Stimulated activated effector memory CD8-positive, alpha-beta T cell treated with anti-CD3 and anti-CD28 coated beads, Interleukin-12 subunit alpha, Interleukin-12 subunit beta, amount 100 ng/mL, for 72 hours (primary cell): ENCODE measurements at places on chromosomes 6 and 20.
A peak's percentile ranks its signal among the peaks of the same experiment; 100 is the strongest.

- DNase-seq: no peak
Observed at GRCh38 chr20:57317789-57318371, 11.7 kb upstream of the SPO11 start.

DNA sequence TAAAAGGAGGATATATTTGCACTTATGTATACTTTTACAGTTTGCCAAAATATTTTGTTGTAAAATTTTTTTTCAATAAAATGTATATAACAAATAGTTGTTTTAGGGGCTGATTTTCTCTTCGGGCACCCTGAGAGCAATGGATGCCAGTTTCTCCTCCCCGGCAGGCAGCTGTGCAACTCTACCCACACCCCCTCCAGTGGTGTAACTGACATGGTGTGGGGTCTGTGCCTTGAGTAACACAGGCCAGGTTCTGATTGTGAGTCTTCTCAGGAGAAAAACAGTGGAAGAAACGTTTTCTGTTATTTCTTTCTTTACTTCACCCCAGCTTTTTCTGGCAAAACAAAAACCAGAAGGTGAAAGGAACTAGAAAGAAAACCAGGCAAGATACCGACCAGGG lies 6.1 kb downstream of the FOXF2 start:
- no peak for DNase-seq

- no peak for DNase-seq
Observed at GRCh38 chr6:155014137-155014536, 19.0 kb downstream of the TIAM2 start.

- DNase-seq: no peak
Observed at GRCh38 chr6:46288835-46289234, 118.1 kb upstream of the ENPP5 start.

GRCh38 chr20:57464642-57465211 lies 60.2 kb downstream of the CTCFL start:
- DNase-seq: no peak

DNA sequence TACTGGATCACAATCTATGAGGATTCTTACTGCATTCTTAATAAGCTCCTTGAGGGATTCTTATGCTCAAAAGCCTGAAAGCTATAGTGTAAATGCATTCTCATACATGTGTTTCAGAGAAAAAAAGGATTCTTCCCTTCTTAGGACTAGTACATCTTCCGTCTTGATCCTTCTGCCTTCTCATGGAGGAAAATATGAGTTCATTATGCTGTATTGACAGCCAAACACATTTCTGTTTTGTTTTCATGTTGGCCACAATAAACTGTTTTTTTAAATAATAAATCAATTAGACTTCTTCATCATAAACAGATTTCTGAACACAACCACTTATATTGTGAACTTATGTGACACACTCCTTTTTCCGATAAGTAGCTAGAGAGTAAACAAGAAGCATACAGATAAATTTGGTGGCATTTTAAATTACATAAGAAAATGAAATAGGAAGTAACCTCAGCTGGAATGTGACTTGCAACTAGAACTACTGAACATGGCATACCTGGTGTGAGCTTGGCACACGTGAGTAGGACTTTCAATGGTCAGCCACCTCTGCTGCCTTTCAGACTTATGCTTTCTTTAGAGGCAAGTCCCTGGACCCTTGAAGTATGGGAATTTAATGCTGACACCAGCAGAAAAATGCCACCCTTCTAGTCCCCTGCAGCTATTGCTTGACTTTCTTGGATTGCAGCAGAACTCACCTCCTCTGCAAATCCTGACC lies 350.4 kb downstream of the BCKDHB start:
- DNase-seq: no peak

- DNase-seq: no peak
Observed at GRCh38 chr6:104527761-104528415, 331.8 kb downstream of the HACE1 start.

- no peak for DNase-seq
Observed at GRCh38 chr20:44104798-44105517, 82.0 kb downstream of the JPH2 start.

DNA sequence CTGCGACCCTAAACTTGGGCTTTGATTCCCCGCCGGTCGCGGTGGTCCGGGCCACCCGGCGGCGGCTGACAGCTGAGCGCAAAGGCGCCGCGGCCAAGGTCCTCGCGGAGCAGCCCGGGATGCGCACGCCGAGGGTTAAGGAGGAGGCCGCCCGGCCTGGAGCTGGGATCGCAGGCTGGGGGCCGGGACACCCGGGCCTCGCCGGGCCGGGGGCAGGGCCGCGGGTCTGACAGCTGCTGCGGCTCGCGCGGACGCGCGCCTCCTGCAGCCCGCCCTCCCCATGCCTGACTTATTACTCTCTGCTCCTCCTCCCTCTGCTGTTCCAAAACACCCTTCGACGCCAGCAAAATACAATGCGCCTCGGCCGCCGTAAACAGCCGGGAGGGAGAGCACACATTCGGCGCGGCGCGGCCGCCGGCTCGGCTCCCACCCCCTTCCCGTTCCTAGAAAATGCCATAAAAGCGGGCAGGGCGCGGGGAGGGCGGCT lies 746 bp downstream of the BACH2 start:
- DNase-seq: peak; percentile 77

- peak; percentile 17 for DNase-seq
Observed at GRCh38 chr6:75611702-75612375, 10.2 kb downstream of the SENP6 start.

GRCh38 chr6:48615041-48615440 lies 504.0 kb upstream of the PTCHD4 start:
- DNase-seq: no peak

DNA sequence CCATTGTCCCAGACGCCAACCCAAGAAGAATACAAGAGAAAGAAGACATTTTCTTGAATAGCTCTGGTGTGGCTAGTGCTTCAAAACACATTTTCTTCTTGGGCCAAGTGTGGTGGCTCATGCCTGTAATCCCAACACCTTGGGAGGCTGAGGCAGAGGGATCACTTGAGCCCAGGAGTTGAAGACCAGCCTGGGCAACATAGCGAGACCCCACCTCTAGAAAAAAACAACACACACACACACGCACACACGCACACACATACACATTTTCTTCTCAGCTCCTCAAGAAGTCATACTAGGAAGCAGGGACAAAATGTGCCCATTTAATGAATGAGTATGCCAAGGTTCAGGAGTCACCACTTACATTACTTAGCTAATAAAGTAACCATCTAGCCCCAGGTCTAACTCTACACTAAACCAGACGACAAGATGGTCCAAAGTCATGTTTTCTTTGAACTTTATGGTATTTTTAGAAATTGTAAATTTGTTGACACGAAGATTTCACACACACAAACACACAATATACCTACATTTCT lies 68.8 kb downstream of the ZMYND8 start:
- no peak for DNase-seq

GRCh38 chr20:49796600-49797343 lies 15.9 kb upstream of the SLC9A8 start:
- DNase-seq: no peak

- no peak for DNase-seq
Observed at GRCh38 chr20:25032065-25032477, 25.9 kb downstream of the ACSS1 start.

DNA sequence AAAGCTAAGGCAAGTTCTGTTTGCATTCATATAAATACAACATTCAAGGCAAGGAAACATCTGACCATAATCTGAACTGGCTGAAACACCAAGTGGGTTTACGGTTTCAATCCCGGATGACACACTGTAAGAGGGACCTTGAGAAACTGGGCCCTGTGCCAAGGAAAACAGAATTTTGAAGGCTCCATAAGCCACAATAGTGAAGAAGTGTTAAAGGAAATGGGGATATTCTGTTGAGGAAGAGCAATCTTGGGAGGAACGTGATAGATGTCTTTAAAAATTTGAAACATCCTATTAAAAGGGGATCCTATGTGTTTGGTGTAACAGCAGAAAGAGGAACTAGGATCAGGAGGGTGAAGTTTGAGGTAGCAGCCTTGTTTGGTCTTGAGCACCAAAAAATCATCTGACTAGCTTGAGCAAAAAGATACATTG lies 82.4 kb upstream of the TAB2 start:
- no peak for DNase-seq

- peak; percentile 30 for DNase-seq
Observed at GRCh38 chr6:110034667-110035036, 56.5 kb downstream of the GPR6 start.

DNA sequence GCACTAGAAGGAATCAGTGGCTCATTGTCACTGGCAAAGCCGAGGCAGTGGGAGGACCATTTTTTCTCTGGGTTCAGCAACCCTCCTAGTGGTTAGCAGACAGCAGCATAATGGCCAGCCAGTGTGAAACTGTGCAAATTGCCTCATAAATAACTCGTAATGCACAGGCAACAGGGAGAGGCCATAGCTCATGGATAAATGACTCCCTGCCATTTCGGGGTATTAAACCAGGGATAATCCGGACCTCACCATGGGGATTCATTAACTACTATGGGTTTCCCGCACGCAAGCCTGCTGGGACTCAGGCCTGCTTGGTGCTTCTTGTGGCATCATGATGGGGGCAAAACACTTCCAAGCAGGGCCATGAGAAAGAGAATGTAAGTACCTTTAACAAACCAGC lies 158.2 kb upstream of the CHD6 start:
- no peak for DNase-seq

DNA sequence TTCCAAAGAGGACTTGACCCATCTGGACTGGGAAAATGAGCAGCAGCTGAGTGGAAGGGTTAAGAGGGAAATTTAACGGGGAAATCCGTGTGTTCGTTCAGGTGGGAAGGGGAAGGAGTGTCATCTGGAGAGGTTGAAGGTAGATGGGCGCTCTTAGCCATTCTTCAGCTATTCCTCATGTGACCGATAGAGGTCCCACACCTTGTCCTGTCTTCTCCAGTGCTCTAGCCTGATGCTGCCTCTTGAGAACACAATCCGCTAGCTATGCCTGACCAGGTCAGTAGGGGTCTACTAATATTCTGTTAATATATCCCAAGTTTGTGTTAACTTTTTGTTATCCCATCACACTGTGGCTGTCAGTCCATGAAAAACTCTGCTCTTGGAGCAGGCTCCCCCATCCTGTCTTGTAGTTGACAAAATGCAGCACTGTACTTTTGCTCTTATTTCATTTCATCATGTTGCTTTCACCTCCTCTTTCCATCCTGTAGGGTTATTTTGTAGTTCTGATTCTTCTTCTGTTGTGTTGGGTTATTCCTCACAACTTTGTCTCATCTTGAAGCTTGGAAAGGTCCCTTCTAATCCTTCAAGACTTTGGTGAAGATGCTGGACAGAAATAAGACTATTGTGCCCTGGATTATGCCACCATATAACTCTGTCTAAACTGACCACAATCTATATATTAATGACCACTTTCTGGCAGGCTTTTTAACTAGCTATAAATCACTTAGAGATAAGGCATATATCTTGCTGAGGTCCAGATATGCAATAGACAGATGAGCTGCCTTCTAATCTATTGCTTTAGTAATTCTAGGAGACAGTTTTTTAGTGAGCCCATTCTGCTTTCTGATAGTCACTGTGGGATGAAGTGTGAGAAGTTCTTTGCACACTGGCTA lies 123.4 kb upstream of the SUPT3H start:
- no peak for DNase-seq

- DNase-seq: no peak
Observed at GRCh38 chr6:99338188-99338587, 11.3 kb downstream of the FAXC start.

DNA sequence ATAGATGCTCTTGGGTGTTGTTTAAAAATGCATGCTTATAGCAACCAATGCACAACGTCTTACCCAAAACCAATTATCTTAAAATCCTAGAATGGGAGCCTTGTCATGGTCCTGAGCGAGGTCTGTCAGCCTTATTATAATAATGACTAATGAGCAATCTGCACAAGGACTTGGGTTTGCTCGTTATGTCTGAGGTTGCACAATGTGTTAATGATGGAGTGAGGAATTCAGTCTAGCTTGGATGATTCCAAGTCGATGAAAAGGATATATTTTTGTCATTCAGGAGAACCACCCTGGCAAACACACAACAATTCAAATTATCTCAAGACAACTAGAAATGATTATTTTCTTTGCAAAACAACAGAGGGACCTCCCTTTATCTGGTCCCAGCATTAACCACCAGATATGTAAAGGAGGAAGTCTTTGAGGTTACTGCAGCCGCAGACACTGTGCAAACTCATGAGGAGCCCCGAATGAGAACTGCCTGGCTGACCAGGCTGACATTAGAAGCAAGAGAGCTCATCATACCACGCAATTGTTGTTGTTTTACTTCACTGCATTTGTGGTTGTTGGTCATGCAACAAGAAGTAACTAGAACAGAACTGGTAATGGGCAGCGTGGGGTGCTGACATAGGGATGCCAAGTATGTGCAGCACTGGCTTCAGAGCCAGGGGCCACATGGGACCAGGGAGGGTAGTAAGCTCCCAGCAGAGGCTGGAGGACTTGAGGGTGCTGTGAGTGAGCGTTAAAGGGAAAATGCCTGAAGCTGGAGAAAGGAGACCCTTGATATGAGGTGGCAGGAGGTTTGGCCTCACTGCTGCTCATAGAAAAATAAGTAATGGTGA lies 488.3 kb downstream of the CDH26 start:
- no peak for DNase-seq

DNA sequence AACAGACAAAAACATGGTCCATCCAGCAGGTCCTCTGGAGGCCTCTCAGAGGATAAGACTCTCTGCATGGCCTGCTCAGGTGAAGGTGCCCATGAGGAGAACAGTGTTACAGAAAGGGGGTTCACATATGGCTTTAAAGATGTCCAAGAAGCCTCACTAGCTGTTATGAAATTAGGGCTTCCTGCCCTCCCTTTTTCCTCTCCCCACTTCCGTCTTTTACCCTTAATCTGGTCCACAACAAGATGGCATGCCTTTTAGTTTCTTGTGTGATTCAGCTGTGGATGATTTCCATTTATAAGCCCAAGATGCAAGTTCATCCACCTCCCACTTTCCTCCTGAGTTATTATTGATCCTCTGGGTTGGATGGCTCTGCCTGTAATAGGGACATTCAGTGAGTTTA lies 14.0 kb downstream of the GCNT2 start:
- DNase-seq: no peak

DNA sequence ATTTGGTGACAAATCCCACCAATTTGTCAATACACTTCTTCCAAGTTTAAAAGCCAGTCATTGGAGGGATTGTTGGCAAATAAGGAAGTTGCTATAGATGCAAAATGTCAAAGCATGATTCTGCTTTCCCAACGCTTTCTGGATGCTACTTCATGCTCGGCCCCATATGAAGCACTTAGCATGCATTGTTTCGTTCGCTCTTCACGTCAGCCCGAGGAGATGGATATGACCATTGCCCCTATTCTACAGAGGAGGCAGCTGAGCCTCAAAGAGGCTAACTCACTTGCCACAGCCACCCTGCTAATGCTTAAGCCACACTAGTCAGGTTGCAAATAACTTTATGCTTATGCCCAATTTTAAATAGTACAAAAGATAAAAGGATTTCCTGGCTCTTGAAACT lies 2.8 kb upstream of the NXT1 start:
- DNase-seq: no peak

- DNase-seq: no peak
Observed at GRCh38 chr6:128000363-128000762, 99.5 kb upstream of the THEMIS start.

DNA sequence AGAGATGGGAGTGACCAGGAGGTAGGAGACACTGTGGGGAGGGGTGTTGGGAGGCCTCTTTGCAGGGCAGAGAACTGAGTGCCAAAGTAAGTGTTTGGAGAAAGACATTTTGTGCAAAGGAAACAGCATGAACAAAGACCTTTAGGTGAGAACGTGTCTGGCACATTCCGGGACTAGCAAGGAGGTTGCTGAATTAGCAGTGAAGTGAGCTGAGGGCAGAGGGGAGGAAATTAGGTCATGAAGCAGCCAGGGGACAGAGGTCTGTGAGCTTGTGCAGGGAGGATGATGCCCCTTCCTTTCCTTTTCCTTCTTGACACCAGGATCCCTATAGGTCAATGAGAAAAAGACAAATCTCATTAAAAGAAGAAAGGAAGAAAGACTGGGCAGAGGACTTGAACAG lies 21.4 kb upstream of the AHCY start:
- DNase-seq: no peak

- no peak for DNase-seq
Observed at GRCh38 chr20:58440021-58440767, 51.2 kb downstream of the VAPB start.
